ENCODE measurements at places on chromosomes 2 and 18.

DNA sequence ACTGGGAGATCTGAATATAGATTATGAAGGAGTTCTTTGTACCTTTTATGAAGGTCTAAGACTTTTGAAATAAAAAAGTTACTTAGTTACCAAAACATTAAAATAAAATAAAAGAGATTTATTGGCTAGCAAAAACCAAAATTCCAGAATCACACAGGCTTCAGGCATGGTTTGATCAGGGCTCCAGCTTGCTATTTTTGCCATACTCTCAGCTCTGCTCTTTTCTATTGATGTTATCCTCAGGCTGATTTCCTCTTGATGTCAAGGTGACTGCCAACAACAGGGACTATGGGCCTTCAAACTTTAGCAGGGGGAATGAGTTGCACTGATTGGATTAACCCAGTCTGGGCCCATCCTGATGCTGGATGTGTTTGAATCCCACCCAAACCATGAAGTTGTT lies 174.1 kb downstream of the TFCP2L1 start:
- DNase-seq, result no peak

DNA sequence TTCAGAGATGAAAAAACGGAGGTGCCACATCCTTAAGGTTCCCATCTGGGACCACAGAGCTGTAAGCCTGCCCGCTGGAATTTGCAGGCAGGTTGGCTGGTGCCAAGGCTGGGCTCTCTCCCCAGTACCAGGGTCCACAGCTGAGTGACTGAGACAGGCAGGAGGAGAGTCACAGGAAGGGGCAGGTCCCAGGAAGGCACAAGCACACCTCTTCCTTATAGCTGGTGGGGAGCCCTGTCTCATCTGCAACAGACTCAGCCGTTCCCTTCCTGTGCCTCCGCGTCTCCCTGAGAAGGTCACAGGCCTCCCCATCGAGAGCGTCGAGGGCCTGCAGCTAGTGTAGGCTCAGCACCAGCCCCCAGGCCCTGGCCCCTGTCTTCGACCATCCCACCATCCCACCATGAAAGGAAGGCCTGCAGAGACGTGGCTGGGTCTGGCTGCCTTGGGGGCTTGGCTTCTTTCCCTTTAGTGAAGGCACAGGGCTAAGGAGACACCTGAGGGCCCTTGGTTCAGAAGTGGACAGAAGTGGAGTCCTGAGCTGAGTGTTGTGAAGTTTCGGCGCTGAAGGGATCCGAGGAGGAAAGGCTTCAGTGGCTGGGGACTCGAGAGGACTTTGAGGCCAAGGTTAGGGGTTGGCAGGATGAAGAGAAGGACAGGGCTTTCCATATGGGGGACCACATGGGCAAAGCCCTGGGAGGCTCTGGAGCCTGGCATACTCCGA lies 26.8 kb downstream of the GLI2 start:
- no peak for DNase-seq

DNA sequence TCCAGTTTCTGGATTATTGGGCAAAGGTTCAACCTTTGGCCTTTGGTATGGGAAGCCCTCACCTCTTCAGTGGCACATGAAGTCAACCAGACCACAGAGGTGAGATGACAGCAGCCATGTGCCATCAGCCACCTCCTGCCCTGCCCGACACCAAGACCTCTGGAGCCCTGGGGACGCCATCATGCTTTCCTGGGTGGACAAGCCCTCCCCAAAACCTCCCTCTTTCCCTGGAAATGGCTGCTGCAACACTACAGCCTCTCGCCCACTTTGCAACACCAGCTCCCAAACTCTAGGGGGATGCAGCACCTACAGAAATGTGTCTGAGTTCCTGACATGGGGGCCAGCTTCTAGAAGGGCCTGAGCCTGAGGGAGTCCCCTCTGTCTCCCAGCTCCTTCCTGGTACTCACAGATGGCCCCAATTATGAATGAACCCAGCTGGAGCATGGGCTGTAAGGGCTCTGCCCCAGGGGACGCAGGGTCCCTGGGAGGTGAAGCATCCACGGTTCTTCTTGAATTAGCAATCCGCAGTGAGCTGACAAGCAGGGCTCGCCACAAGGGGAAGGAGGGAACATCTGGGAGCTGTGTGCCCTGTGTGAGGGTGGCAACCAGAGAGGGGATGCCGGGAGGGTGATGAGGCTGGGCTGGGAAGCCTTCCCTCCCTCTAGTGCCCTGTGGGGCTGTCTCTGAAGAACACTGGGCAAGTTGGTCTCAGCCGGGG lies 268.5 kb upstream of the HDAC4 start:
- no peak for DNase-seq

DNA sequence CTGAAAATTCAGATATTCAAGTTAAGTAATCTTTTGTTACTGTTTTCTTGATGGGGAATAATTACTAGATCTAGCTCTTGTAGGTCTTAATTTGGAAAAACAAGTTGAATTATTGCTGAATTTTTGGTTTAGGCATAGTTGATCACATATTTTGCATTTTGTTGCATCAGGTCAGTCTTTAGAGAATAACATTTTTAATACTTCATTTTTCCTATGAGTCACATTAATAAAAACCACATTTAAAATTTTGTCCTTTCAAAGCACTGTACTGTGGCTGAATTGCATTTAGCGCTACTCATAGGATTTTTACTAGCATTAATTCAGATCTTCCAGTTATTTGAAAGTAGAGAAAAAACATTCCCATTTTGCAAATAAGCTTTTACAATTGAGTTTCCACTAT lies 23.2 kb downstream of the MAP4K4 start:
- no peak for DNase-seq

DNA sequence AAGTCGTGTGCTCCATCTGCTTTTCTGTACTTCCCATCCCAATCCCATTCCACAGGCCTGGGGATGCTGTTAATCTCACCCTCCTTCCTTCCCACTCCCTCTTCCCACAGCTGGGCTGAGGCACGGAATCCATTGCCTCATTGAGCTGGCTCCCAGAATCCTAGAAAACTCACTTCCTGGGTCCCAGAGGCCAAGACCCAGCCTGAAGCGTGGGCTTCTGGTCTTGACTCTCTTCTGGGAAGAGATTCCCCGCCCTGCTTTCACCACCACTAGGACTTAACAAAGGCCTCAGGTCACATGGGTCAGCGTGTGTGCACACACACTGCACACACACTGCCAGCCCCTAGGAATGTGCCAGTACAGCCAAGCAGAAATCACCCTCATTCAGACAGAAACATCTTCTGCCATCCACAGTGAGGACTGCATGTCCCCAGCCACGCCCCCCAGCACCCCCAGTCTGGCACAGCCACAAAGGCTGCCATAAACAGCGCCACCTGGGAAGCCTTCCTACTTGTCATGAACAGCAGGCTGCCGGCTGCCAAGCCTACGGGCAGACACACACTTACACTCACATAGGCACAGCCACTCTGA lies 165.8 kb downstream of the TNS1 start:
- no peak for DNase-seq

- DNase-seq, result no peak
Measured at GRCh38 chr2:37564356-37564755, 107.1 kb downstream of the CDC42EP3 start.

DNA sequence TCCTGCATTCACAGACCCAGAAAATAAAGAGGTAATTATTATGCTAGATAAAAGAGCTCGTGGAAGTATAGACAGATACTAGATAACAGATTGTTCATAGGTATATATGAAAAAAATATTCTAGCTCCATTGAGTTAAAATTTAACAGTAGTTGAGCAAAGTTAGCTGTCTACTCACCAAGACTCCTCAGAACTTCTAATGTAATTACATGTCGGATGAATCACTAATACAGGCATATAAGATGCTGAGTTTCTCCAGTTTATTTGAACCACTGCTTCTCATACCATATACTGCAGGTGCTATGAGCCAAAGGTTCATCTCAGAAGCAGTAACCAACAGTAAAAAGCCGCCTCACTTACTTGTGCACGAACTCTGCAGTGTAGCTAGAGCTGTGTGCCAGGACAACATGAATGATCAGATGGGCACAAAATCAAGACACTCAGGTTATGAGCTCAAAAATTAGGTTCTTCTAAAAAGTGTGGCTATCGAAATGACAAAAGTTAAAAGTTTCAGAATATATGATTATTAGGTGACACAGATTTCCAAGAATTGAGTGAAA lies 373.4 kb downstream of the NCKAP5 start:
- no peak for DNase-seq

GRCh38 chr2:126685629-126686028 lies 29.7 kb downstream of the GYPC start:
- DNase-seq, result no peak

GRCh38 chr2:65388051-65388531 lies 44.3 kb downstream of the SPRED2 start:
- no peak for DNase-seq

- DNase-seq, result no peak
Measured at GRCh38 chr2:178404368-178404767, 46.6 kb downstream of the PRKRA start.

DNA sequence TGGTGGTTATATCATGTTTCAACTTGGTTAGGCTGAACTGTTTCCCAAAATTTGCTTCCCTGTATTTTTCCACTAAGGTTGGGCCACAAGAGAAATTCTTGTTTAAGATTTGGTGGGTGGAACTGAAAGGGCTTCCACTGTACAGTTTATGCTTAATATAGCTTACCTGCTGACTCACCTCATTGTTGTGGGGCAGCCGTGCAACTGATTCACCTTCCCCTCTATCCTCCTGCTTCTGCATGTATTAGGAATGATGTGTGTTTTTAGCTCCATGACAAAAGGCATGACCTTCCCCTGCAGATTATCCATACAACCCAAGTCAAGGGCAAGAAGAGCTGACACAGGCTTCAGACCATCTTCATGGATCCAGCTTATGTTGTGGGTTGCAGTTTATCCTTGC lies 98.4 kb upstream of the GULP1 start:
- no peak for DNase-seq

GRCh38 chr2:48514348-48515003 lies 15.5 kb upstream of the STON1 start:
- DNase-seq, result no peak

DNA sequence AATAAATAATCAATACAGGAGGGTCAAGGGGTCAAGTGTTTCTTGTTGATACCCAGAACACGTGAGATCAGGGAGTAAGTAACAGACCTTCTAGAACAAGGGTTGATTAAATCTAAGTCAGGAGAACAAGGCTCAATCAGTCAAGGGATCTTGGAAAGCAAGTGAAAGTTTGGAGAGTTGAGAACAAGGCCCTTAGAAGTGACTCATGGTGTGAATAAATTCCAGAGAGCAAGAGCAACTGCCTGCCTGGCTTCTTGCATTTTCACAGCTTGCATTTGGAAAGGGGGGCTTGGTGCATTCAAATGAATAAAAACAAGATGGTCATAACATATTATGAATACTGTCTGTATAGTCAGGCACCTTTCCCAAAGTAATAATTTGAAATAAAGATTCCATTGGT lies 256.1 kb downstream of the DPP10 start:
- no peak for DNase-seq

GRCh38 chr18:66005831-66006588 lies 255.2 kb downstream of the CDH7 start:
- no peak for DNase-seq

- peak; percentile 5 for DNase-seq
Measured at GRCh38 chr2:207073801-207074678, 91.7 kb downstream of the KLF7 start.

DNA sequence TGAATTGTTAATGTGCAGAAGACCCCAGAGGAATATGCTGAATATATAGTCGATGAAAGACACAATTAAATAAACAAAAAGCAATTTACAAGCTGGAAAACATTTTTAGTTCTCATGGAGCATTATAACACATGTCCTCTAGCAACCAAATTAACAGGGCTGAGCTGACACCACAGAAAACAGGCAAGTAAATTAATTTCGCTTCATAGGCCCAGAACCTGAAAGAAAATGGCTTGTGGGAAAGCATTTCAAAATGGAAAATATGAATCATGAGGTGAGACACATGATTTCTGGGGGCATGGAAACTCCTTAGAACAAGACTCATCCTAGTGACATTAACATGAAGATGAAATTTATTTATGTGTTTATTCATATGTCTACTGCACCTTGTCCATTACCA lies 25.0 kb upstream of the RNF152 start:
- no peak for DNase-seq

GRCh38 chr18:9488538-9488937 lies 13.2 kb downstream of the RALBP1 start:
- no peak for DNase-seq

GRCh38 chr18:55214534-55214933 lies 255.3 kb upstream of the CCDC68 start:
- DNase-seq, result no peak

DNA sequence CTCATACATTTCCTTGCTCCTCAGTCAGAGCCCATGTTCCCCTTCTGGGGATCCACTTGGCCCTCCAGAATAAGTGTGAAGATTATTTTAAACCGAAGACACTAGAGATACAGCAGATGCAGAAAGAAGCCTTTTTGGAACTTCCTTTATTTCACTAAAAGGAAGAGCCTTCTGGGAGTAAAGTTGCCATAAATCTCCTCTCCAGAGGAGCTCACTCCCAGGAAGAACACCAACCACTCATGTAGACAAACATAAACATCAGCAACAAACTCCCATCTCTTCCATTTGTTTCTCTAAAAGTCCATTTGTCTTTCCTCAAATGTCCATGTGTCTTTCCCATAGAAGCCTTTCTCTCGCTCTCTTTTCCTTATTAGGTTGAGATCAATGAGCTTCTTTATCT lies 62.4 kb upstream of the MSH6 start:
- DNase-seq, result no peak

DNA sequence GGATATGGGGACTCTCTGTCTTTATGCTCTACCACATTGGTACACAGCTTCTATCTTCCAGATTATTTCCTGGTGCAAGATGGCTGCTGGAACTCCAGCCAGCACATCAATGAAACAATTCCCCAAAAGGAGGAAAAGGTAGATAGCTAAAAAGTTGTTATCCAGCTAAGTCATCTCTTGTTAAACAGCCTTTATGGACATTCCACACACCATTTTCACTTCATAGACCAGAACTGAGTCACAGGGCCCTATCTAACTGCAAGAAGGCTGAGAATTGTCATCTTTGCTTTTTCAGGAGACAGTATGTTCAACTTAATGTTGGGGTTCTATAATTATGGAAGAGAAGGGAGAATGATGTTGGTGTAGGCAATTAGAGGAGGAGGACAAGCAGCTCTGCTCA lies 133.3 kb upstream of the NOSTRIN start:
- DNase-seq, result no peak

DNA sequence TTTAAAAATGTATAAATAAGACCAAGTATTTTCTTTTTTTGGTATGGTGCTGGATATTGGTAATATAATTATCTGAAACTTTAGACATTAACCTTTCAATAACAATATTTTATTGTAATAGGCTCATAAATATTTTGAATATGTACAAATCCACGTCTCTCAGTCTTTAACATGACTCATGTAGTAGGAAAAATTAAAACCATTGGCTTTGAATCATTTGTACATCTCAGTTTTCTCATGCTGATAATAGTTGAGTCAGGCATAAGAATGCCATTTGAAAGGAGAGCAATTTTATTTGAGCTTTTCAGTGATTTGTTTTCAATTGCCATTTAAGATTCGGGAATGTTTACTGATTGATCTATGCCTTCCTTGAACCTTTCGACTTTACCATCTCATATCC lies 364.8 kb downstream of the TGIF1 start:
- no peak for DNase-seq

- no peak for DNase-seq
Measured at GRCh38 chr18:78123144-78123909, 856.3 kb upstream of the SALL3 start.

Data from stimulated activated CD8-positive, alpha-beta memory T cell treated with anti-CD3 and anti-CD28 coated beads, Interleukin-7, amount 100 ng/mL, for 1 hour (primary cell).